HuH-7.5 (cell line): ENCODE measurements at places on chromosomes 2 and 18.

DNA sequence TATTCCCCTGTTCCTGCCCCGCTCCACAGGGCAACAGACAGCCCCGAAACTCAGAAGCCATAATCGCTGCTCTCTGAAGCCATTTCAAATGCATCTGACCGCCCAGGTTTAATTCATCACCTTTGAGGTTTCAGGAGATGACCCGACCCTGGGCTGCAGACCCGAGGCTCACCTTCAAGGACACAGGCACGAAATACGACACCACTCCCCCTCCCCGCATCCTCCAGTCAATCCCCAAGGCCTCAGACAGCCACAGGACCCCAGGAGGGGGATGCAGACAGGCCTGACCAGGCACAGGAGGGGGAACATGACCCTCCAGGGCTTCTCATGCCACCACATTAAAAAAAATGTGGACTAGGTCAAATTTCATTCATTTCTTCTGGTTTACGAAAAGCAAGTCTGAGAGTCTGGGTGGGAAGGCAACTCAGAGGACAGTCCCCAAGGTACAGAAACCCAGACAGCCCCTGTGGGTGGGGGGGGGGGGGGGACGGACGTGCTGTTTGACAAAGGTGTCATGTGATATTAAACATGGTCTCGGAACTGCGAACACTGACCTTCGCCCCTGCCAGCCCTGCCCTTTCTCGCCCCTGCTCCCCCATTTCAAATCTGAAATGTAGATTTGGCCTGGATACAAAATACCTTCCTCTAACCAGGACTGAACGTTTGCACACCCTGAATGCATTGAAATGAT, 142.9 kb downstream of the BCL11A start:
- DNase-seq: no peak

DNA sequence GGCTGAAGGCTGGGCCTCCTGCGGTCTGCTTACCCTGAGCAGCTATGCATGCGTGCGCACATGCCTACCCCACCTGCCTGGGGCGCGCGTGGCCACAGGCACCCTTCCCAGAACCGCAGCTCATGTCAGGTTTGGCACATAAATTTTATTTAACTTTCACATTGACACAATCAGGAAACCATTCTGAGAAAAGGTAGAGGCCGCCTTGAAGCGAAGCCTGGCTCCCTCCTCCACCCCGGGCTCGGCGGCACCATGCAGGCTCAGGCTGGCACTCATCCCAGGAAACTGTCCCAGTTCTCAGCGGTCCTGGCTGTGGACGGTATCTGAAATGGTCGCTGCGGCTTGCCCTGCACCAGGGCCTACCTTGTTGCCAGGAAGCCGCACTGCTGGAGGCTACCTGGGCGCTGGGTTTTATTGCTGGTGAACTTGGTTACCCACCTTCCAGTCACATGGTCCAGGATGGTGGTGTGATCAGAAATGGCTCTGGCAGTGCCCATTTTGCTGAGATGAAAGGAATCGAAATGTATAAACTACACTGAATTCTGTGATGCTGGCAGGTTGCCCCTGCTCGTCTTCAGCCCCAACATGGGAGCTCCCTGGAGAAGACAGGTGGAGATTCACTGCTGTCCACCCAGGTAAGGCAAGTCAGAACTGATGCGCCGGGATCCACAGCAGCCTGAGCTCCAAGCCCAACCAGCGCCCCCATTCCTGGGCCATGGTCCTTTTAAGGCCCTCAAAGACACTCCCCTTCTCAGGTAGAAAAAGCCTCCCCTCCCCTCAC, 25.5 kb downstream of the CHST10 start:
- no peak for DNase-seq

DNA sequence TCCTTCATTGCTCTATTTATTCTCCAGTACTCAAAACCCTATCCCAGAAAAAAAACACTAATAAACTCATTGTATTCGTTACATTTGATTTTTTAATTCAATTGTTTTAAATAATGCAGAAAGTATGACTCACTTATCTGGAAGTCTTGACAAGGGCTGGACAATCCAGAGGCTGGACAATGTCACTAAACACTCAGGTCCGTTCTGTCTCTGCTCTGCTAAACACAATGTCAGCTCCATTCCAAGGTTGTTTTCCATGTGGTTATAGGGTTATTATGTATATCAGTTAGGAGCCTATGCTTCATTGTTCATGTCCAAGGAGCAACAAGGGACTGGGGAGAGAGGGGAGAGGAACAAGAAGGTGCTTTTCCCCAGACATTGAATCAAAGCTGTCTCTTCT, 125.5 kb downstream of the IRS1 start:
- no peak for DNase-seq

DNA sequence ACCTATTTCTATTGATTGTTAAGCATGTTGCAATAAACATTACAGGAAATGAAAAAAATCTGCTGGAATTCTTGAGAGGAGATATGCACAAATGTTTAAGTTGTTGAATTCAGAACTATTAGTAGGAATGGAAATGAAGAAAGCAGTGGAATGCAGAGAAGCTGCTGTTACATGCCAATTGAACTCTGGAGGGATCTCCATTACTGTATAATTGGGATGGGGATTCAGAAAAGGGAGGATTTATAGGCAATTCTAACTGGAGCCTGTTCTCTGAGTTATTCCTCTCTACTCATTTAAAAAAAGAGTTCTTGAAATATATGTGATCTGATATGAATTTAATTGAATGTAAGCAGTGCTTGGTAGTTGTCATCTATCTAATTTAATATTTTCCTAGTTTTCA, 2.6 kb upstream of the ASXL3 start:
- no peak for DNase-seq

DNA sequence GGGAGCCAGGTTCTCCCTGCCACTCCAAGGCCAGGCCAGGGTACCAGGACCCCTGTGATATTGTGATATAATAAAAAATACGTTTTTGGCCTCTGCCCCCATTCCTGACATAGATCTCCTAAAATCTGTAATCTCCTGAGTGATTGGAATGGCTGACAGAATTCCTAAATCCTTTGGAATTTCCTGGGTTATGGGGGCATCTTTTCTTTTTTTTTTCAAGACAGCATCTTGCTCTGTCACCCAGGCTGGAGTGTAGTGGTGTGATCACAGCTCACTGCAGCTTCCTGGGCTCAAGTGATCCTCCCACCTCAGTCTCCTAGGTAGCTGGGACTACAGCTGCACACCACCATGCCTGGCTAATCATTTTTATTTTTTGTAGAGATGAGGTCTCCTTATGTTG, 26.2 kb upstream of the TUBB6 start:
- no peak for DNase-seq

- no peak for DNase-seq
These were observed 63.7 kb downstream of the COL4A3 start for GRCh38 chr2:227228061-227228667.

- DNase-seq: no peak
These were observed 38.3 kb downstream of the GCA start for GRCh38 chr2:162382278-162382677.

DNA sequence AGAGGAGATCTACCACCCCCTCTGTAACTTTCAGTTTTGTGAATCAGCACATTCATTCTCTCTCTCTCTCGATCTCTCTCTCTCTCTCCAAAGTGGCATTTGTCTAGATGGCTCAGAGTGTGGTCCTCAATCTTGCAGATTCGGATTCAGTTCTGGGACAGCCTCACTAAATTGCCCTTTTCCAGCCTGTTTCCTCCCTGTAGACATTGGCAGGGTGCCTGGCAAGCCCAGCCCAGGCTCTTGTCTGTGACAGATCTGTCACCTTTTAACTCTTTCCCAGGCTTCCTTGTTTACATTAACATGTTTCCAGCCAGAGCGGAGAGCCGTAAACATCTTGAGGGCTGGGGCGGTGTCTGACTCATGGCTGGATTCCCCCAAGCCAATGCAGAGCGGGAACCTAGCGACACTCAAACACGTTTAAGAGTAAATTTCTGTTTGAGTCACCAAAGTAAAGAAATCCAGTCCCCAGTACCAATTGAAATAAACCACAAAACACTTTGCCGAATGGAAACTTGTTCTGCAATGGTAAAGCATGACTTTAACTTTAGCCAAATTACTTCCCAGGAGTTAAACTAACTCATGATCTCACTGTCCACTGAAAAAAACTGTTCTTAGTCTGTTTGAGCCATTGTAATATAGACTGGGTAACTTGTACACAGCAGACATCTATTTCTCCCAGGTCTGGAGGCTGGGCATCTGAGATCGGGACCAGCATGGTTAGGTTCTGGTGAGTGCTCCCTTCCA, 6.6 kb upstream of the CYP27C1 start:
- DNase-seq: peak; percentile 62
